Activated T-cell treated with anti-CD3 and anti-CD28 coated beads, Interleukin-2, amount 50 U/mL, for 72 hours (primary cell): ENCODE measurements at places on chromosomes 7 and 10.

- no peak for DNase-seq
Observed at GRCh38 chr10:30553018-30553625, 76.4 kb downstream of the LYZL2 start.

DNA sequence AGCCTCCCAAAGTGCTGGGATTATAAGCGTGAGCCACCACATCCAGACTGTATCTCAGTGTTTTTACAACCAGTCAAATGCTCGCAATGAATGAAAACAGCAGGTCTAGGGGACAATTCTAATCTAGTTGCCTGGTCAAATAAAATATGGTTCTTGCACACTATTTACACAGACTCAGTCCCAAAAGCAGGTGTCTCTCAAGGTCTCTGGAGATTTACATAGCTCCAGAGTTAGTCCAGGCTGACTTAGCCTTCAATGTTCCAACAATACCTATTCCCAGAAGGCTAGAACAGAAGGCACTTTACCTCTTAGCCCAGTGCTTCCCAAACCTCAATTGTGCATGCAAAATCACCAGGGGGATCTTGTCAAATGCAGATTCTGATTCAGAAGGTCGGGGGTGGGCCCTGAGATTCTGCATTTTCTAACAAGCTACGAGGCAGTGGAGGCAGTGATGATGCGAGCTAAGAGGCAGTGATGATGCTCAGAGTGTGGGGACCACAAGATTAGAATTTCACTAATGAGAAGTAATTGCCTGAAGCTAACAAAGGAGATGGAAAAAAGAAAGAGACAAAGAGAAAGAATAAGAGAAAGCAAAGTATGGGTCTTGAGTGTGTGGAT, 6.4 kb downstream of the KIAA1549 start:
- no peak for DNase-seq

DNA sequence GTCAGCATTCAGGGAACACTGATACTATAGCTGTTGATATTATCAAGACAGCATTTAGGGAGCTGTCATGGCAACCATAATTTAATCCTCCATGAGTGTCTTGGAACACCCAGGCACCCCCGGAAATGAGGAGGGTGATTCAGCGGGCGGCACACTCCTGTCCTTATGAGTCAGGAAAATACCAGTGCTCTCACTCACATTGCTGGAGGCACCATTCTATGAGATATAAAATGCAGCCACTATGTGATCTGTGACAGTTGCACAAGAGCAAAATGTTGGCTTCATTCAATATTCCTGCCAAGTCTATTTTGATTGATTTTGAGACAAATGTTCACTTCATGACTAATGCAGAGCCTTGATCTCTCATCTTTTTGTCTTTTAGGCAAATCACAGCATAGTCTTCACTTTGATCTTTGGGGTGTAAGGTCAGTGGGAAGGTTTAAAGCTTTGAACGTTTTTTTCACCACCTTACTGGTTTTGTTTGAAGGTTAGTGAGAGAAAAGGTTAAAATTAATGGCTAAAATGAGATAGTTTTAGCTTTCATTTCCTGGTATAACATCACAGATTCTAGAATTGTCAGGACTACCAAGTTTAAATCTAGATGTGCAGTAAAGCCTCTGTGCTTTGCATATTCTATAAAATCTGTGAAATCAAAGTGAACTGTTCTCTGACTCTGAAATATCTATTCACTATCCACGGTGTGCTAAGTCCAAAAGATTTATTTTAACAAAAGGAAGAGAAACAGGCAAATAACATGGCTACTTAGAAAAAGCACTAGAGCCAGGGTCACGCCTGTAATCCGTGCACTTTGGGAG, 12.4 kb upstream of the ARHGAP12 start:
- DNase-seq: no peak

DNA sequence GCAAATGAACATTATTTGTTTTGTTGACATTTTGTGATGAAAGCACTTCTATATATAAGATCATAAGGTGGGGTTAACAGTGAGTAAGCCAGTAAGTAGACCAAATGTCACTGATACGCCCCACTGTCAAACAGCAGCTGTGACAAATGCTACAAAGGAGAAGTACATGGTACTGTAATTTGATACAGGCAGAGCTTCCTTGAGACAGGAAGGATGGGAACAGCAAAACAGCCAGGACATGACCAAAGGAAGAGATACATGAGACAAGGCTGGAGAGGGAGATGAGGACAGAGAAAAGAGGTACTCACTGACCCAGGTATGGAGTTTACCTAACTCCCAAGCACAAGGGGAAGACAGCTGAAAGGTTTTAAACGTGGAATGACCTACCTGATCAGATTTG, 127.0 kb downstream of the SRPK2 start:
- DNase-seq: no peak

GRCh38 chr7:33534833-33535232, 370.5 kb upstream of the BMPER start:
- no peak for DNase-seq

DNA sequence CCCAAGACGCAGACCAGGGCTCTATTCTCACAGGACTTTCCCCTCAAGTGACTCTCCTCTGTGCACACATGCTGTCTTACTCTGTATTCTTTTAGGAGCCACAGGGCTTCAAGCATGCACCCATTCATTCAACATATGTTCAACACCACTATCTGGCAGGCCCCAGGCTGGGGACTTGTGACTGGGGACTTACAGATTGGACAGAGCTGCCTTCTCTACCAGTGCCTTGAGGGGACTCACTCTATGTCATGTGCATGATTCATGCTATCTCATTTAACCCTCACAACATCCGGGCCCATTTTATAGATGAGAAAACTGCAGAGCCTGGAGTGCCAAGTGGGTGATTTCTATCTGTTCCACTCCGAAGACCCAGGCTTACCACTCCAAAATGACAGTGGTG, 34.3 kb downstream of the MYL10 start:
- no peak for DNase-seq

- no peak for DNase-seq
Observed at GRCh38 chr10:66572700-66573099, 353.1 kb upstream of the LRRTM3 start.

- no peak for DNase-seq
Observed at GRCh38 chr7:26084418-26084817, 67.6 kb upstream of the NFE2L3 start.

DNA sequence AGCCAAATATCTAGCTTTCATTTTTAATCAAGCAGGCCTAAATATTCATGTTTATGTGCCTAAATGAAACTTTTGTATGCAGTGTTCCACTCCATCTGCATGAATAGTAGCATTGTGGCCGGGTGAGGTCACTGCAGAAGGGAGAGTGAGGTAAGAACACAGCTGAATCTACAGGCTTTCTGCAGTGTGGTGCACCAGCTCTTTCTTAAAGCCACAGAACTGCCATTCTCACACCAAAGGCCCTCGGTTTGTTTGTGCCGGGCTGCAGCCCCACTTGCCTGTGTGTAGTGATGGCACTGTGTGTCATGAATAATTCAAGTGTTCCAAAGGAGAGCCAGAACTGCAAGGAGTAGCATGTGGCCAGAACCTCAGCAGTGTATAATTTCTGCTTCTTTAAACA, 204.1 kb downstream of the TRIL start:
- DNase-seq: no peak

DNA sequence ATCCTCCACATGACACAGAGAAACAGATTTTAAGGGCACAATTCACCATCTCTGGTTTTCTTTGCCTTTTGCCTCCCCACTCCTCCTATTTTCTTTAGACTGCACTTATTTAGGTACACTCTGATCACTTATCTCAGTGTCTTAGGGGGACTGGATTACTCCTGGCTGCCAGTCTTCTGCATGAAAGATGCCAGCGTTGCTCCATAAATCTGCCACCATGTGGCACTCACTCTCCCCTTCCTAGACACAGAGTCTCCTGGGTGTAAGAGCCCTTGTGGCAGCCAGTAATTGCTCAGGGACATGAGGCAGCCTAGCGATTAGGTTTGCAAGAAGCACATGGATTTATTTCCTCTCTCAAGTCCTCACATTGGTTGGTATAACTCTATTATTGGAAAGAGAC, 34.5 kb upstream of the RBM20 start:
- no peak for DNase-seq

DNA sequence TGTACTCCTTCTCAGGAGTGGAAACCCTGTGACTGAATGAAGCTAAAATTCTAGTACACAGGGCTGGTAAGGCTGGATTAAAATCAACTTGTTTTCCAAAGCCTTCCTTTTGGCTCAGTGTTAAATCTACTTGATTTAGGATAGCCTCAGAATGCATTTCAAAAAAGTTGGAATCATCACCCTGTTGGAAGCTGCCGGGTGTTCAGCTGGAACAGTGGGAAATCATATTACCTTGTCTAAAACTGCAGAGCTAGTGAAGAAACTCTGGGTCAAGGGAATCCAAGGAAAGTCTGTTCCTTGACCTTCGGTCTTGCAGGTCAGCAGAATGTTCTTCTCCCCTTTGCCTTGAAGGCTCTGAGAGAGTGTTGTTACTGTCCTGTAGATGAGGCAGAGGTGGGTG, 252.1 kb upstream of the INHBA start:
- DNase-seq: no peak

DNA sequence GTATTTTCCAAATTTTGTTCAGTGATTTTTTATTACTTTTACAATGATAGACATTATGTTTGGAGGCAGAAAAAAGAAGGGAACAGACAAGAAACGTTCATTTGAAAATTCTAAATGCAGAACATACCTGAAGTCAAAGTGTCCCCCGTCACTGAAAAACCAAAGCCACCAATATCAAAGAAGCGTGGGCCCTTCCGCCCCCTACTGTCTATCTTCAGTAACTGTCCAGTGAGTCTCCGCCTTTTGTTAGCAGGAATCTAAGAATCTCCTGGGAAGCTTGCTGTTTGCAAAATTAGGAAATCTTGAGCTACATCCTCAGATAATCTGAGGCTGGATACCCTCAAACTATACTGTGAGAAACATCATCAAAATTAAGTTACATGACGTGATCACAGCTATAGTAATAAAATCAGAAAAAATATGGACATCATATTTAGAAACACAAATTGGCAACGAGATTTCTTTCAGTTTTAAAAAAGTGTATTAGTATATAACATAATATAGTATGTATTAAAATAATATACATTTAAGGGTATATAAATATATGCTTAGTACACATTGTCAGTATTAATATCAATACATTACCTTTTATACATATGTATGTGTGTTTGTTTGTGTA, 169.3 kb upstream of the AKR1E2 start:
- peak; percentile 51 for DNase-seq

DNA sequence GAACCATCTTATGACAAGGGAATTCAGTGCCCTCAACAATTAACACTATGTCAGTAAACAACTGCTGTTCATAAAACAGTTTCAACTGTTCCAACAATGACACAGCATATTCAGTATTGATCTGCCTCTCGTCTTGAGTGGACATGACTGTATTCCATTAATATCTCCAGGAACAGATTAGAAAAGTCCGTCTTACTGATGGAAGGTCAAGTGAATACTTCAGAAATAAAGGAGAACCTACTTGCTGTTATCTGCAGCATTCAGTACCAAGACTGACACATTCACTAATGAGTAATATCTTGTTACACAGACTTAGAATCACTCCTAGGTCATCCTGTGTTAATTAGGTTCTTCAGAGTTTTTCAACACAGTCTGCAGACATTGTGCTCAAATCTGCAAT, 12.1 kb downstream of the KBTBD2 start:
- no peak for DNase-seq

DNA sequence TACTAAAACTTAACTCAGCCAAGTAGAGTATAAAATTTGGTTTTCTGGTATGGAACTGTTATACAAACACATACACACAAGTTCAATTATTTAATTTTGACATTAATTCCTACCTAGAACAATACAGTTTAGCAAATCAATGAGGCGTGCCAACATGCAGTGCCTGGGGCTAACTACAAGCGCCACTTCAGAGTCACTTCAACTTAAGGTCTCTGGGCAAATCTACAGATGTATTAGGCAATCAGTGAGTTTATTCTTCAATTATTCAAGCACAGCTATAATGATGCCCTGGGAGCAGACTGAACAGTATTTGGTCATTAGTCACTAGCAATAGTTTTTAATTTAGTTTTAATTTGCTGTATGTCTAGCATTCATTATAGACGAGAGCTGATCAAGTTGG, 51.6 kb downstream of the HIBADH start:
- DNase-seq: no peak

DNA sequence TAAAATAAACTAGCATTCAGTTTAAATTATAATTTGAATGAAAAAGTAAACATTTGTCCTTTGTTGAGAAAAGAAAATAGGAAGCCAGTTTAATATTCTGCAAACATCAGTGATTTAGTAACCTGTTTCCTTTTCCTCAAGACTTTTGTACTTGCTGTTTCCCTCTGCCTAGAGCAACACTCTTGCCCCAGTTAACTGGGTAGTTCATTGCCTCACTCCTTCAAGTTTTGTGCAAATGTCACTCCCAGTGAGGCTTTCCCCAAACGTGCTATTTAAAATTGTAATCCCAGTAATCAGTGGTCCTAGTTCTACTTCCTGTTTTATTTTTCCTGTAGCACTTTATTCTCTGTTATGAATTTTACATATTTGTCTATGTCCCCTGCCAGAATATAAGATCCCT, 23.8 kb downstream of the DLD start:
- DNase-seq: no peak

DNA sequence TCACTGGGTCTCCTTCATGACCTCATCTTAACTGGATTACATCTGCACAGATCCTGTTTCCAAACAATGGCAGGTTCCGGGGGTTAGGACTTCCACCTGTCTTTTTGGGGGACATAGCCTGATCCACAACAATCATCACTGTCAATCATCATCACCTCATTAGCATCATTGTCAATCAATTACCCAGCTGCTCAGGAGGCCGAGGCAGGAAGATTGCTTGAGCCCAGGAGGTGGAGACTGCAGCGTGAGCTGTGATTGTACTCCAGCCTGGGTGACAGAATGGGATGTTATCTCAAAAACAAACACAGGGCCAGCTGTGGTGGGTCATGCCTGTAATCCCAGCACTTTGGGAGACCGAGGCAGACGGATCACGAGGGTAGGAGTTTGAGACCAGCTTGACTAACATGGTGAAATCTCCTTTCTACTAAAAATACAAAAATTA, 18.7 kb downstream of the AMZ1 start:
- no peak for DNase-seq

DNA sequence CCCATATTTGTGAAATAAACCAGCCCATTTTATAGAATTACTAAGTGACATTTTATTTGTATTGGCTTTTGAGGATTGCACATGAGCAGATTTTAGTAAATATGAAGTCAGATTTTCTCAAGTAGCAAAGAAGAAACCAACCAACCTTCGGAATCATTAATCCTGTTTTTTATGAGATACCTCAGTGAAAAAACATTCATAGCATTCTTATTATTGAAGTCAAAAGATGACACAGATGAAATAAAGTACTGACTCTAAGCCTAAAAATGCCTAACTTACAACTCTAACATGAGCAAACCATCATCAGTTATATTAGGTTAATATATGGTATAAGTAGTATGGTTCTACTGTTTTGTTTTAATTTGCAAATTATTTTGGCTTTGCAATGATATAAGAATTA, 59.9 kb upstream of the AGBL3 start:
- no peak for DNase-seq

DNA sequence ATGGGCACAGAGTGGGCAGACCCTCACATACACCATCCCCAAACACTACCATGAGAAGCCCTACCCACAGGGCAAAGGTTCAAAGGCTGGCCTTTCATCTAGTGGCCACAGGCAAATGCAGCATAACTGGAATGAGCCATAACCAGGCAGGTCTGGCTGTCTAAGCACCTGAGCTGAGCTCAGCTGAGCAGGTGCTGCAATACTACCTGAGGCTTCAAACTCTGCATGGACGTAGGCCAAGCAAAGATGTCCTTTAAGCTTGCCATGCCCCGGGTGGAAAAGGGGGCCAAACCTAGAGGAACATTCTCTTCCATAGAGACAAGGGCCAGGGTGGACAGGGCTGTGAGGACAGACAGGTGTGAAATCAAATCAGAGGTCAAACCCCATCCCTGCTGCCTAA, 65.3 kb upstream of the CAMK2B start:
- DNase-seq: no peak
